NCI-H1930 (cell line): ENCODE measurements at places on chromosomes 11 and 22.

DNA sequence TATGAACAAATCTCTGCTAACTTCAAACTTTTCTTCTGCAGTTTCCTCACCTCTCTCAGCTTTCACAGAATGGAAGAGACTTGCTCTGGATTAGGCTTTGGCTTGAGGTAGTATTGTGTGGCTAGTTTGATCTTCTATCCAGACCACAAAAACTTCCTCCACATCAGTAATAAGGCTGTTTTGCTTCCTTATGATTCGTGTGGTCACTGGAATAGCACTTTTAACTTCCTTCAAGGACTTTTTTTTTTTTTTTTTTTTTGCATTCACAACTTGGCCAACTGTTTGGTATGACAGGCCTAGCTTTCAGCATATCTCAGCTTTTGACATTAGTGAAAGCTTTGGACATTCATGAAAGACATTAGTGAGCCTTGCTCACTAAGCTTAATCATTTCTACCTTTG lies 47.5 kb upstream of the LRRC55 start:
- no peak for DNase-seq

DNA sequence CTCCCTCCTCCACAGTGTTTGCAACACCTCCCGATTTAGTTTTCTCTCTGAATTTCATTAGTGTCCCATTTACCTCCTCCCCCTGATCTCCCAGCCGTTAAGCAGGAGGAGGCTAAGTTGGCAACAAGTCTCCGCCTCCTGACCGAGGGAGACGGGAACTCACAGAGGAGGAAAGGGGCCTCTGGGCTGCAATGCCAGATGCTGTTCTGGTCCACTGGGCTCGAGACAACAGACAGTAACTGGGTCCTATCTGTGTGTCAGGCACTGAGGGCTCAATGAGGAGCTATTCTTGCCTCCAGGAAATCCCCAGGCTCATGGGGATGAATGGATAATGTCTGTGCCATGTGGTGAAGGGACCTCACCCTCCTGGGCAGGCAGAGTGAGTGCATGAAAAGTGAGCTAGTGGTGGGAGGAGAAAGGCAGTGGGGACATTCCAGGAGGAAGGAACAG lies 228.1 kb downstream of the TENM4 start:
- DNase-seq: no peak

GRCh38 chr11:61775106-61775505 lies 17.3 kb downstream of the TMEM258 start:
- DNase-seq: no peak

- no peak for DNase-seq
Observed at GRCh38 chr11:6297831-6298230, 22.5 kb downstream of the CAVIN3 start.

- no peak for DNase-seq
Observed at GRCh38 chr22:39900306-39901227, at the start of gene GRAP2. GRAP2 (plus strand) TSS chr22:39901084; CDS start chr22:39947107, 46,023 bp downstream.
